ENCODE measurements at places on chromosomes 11 and 22.

- H3K36me3 ChIP-seq = no peaks in the 10 kb centered on the region
- no peak for DNase-seq
- no peak overlapping the region for H3K4me3 ChIP-seq
- H3K4me1 ChIP-seq = peaks cover 2% of the 10 kb centered on the region
Observed at GRCh38 chr11:86490582-86490981, 115.9 kb downstream of the CCDC81 start.

- H3K36me3 ChIP-seq = no peaks in the 10 kb centered on the region
- H3K4me1 ChIP-seq = no peaks in the 10 kb centered on the region
- no peaks in the 10 kb centered on the region for H3K27me3 ChIP-seq
- H3K27ac ChIP-seq = no peak overlapping the region
- DNase-seq = no peak
Observed at GRCh38 chr11:4865855-4866254, 15.8 kb upstream of the OR51T1 start.

DNA sequence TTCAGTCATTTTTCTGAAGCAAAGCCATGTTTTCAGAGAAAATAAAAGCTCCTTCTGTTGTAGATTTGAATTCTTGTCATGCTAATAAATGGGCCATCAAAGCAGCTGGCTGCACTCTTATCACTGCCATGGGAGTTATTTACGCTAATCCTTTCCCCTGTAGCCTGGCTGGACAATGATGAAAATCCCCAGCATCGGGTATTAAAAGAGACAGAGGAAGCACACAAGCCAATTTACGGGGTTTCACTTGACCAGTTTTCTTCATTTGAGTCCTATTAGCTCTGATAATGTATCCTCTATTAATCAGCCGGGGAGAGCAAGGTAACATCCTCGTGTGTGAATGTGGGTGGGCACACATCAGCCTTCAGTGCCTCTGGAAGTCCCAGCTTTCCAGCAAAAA, 470.2 kb upstream of the API5 start:
- H3K4me3 ChIP-seq = no peak overlapping the region
- no peak for DNase-seq
- no peaks in the 10 kb centered on the region for H3K4me1 ChIP-seq
- no peaks in the 10 kb centered on the region for H3K27me3 ChIP-seq
- no peaks in the 10 kb centered on the region for H3K36me3 ChIP-seq

GRCh38 chr11:37858398-37858797, 1260.4 kb upstream of the RAG2 start:
- H3K36me3 ChIP-seq = no peaks in the 10 kb centered on the region
- H3K4me3 ChIP-seq = no peak overlapping the region
- H3K27ac ChIP-seq = no peak overlapping the region
- H3K27me3 ChIP-seq = no peaks in the 10 kb centered on the region
- no peak for DNase-seq
- no peaks in the 10 kb centered on the region for H3K4me1 ChIP-seq

DNA sequence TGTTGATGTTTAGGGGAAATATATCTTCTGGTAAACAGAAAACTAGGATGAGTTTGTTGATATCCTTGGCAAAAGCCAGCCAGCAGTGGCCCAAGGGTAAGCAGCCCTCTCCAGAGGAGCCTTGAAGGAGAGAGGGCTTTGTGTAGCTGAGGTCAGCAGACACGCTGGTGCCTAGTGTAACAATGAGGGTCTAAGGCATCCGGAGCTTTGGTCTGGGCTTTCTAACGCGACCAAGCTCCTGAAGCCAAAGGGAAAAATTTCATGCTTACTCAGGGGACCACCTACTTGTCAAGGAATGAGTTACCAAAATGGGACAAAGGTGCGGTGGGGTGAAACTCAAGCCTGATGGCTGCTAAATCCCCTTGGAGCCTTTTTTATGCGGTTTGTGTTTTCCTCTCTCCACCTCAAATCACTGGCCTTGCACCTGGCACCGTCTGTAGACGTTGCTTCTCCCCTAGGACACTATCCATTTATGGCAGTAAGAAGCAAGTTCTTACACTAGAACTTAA, 134.9 kb downstream of the DBX1 start:
- DNase-seq = no peak
- H3K4me3 ChIP-seq = no peak overlapping the region
- H3K27ac ChIP-seq = no peak overlapping the region
- H3K4me1 ChIP-seq = peaks cover 6% of the 10 kb centered on the region

DNA sequence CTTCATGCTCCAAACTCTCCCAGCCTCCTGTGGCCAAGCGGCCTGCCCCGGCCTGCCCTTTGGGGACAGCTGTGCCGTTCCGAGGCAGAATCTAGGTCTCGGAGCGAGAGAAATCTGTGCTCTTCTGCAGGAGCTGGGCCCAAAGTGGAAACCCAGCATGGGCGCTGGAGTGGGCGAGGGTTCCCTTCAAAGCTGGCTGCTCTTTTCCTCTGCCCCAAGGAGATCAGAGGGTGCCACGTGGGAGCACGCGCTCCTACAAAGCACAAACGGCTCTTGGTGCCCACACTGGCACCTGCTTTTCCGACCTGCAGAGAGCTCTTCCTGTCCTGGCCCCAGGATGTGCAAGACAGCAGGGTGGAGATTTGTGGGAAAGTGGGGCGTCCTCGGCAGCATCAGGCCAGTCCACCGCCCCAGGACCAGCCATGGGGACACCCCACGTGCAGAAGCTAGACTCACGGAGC, 6.9 kb downstream of the OSBPL5 start:
- peak overlapping the region; percentile 88 for H3K27ac ChIP-seq
- peaks cover 73% of the 10 kb centered on the region for H3K4me1 ChIP-seq
- DNase-seq = no peak
- H3K36me3 ChIP-seq = no peaks in the 10 kb centered on the region
- no peaks in the 10 kb centered on the region for H3K27me3 ChIP-seq

GRCh38 chr11:30983143-30983542, 386.4 kb downstream of the DCDC1 start:
- H3K4me1 ChIP-seq = no peaks in the 10 kb centered on the region
- DNase-seq = no peak
- no peak overlapping the region for H3K4me3 ChIP-seq
- no peak overlapping the region for H3K27ac ChIP-seq
- no peaks in the 10 kb centered on the region for H3K27me3 ChIP-seq

DNA sequence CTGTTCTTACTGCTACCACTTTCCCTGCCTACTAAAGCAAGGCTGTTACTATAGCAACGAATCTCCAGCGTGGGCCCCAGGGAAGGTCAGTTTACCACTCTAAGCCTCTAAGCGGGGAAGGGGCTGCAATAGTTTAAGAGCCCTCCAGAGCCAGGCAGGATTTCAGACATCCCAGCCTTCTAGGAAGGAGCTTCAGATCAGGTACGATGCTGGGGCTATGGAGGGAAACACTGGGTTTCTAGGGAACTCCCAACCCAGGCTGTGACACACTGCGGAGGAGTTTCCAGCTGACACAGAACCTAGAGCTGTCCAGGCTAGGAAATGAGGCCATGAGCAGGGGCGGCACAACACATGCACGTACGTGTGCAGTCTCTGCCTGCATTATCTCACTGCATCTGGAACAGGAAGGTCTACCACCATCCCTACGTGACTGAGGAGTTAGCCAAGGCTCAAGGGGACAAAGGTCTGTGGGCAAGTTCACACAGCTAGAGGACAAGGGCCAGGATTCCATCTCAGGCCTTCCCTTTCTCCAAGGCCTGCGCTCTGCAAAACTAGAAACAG, 20.4 kb downstream of the HPS4 start:
- no peak overlapping the region for H3K4me3 ChIP-seq
- H3K4me1 ChIP-seq = no peaks in the 10 kb centered on the region
- no peak for DNase-seq
- H3K27ac ChIP-seq = no peak overlapping the region
- H3K36me3 ChIP-seq = peaks cover 73% of the 10 kb centered on the region

GRCh38 chr11:67441731-67442351, 1.4 kb downstream of the CORO1B start:
- H3K4me1 ChIP-seq = peaks cover 13% of the 10 kb centered on the region
- no peaks in the 10 kb centered on the region for H3K27me3 ChIP-seq
- H3K36me3 ChIP-seq = peaks cover 14% of the 10 kb centered on the region

- H3K4me3 ChIP-seq = no peak overlapping the region
- no peaks in the 10 kb centered on the region for H3K36me3 ChIP-seq
- H3K27me3 ChIP-seq = no peaks in the 10 kb centered on the region
- no peak for DNase-seq
Observed at GRCh38 chr22:49629586-49630447, 197.9 kb downstream of the BRD1 start.

- no peak overlapping the region for H3K4me3 ChIP-seq
- peaks cover 12% of the 10 kb centered on the region for H3K36me3 ChIP-seq
- no peak overlapping the region for H3K27ac ChIP-seq
- H3K4me1 ChIP-seq = no peaks in the 10 kb centered on the region
Observed at GRCh38 chr11:43384393-43384792, 25.7 kb downstream of the TTC17 start.

DNA sequence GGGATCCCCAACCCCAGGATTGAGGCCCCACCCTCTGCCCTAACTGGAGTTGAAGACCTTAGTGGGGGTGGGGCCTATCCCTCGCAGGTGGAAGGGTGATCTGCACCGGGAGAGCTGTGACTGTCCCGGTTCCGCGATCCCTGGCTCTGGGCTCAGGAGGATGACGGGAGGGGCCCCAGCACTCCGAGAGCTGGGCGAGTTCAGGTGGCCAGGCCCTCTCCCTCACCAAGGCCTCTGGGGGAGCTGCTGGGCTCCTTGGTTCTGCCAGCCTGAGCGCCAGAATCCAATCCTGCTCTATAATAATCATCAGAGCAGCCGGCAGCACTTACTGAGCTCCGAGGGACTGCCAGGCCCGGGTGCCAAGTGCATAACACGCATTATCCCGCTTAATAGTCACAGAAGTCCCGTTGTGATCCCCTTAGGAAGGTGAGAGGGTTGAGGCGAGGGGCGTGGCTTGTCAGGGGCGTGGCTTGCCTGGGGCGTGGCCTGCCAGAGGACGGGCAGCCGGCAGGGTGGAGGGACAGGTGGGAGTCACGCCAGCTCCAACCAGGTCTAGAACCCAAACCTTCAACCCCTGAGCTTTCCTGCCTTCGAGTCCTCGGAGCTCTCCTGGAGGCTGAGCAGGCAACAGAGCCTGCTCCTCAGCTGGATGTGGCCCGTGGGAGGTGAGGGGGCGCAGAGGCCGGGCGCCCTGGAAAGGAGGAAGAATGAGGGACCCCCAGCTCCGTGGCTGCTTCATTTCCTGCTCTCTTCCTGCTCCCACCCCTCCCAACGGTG, 7.3 kb upstream of the SYT7 start:
- H3K27me3 ChIP-seq = no peaks in the 10 kb centered on the region
- DNase-seq = no peak
- H3K27ac ChIP-seq = no peak overlapping the region
- peaks cover 4% of the 10 kb centered on the region for H3K4me1 ChIP-seq
- H3K36me3 ChIP-seq = no peaks in the 10 kb centered on the region

GRCh38 chr11:17230867-17231851, 23.4 kb upstream of the PIK3C2A start:
- no peaks in the 10 kb centered on the region for H3K4me1 ChIP-seq
- DNase-seq = no peak
- H3K27me3 ChIP-seq = no peaks in the 10 kb centered on the region
- H3K36me3 ChIP-seq = no peaks in the 10 kb centered on the region

DNA sequence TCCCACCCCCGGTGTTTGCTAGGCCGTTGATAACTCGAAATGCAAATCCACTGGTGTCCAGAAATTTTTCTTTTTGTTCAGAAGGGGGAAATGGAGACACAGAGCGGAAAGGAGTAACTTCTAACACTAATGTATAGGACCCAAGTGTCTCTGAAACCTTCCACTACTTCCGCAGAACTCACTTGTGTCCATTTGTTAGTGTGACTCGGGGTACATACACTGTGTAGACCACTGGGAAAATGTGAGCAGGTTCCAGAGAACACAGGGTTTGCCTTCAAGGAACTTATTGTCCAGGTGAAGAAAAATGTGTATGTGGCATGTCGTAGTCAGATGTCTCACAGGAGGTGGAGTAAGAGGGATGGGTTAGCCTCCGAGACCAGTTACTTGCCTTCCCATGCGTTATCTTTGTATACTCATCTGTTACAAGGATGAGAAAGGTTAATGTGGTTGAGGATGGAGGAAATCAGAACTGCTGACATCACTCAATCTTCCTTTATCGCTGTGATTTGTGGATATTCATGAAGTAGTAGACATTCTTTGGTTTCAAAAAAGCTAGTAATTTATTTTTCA, 857 bp downstream of the ARCN1 start:
- H3K27ac ChIP-seq = peak overlapping the region; percentile 100
- H3K4me3 ChIP-seq = peak overlapping the region; percentile 84
- no peaks in the 10 kb centered on the region for H3K36me3 ChIP-seq
- peaks cover 6% of the 10 kb centered on the region for H3K4me1 ChIP-seq

DNA sequence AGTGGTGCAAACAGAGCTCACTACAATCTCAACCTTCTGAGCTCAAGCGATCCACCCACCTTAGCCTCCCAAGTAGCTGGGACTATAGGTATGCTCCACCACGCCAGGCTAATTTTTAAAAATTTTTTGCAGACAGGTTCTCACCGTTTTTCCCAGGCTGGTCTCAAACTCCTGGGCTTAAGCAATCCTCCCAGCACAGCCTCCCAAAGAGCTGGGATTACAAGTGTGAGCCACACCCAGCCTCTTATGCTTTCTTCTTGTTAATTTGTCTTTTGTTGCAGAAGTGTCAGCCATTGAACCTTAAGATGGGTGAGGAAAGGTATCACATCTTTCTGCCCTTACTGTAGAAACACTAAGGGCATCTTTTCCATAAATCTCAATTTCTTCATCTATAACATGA, 34.9 kb downstream of the DENND5A start:
- no peak overlapping the region for H3K27ac ChIP-seq
- H3K36me3 ChIP-seq = no peaks in the 10 kb centered on the region
- peaks cover 3% of the 10 kb centered on the region for H3K4me1 ChIP-seq
- no peaks in the 10 kb centered on the region for H3K27me3 ChIP-seq
- DNase-seq = no peak

- no peak overlapping the region for H3K27ac ChIP-seq
- no peak overlapping the region for H3K4me3 ChIP-seq
- no peaks in the 10 kb centered on the region for H3K27me3 ChIP-seq
- H3K36me3 ChIP-seq = no peaks in the 10 kb centered on the region
Observed at GRCh38 chr11:78790784-78791183, 216.1 kb upstream of the NARS2 start.

DNA sequence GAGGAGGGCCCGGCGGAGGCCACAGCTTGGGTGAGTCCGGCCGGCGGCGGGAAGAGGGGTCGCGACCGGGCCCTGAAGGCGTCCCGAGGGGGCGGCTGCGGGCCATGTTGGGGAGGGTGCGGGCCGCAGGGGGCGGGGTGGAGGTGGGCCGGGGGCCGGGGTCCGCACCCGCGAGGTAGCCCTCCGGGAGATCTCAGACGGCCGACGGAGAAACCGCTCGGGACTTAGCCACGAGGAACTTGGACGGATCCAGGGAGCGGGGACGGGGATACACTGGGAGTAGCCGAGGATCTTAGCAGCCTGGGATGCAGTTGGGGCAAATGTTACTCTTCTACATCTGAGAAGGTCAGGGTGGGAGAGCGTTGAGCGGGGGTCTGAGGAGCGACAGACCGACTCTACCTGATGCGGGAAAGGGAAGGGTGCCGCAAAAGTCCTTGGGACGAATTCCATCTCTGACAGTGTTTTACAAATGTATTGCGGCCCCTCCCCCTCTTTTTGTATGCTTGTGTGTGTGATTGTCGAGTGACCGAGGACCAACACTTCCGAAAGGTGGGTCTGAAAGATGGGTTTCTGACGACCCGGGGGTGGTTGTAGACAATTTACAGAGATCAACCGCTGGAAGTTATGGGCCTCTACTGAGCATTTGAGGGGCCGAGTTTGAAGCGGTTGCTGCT, 658 bp downstream of the STIP1 start:
- H3K27me3 ChIP-seq = no peaks in the 10 kb centered on the region
- H3K36me3 ChIP-seq = no peaks in the 10 kb centered on the region
- peaks cover 5% of the 10 kb centered on the region for H3K4me1 ChIP-seq
- no peak for DNase-seq
- peak overlapping the region; percentile 92 for H3K27ac ChIP-seq
- H3K4me3 ChIP-seq = no peak overlapping the region
